ENCODE measurements at places on chromosomes 1 and 21.

GRCh38 chr1:26290122-26290881 lies 10.4 kb downstream of the SH3BGRL3 start:
- no peak for DNase-seq

GRCh38 chr1:10510520-10511493 lies 36.1 kb downstream of the PEX14 start:
- peak; percentile 94 for DNase-seq

GRCh38 chr21:37828556-37828955 lies 87.7 kb downstream of the KCNJ6 start:
- DNase-seq = no peak

DNA sequence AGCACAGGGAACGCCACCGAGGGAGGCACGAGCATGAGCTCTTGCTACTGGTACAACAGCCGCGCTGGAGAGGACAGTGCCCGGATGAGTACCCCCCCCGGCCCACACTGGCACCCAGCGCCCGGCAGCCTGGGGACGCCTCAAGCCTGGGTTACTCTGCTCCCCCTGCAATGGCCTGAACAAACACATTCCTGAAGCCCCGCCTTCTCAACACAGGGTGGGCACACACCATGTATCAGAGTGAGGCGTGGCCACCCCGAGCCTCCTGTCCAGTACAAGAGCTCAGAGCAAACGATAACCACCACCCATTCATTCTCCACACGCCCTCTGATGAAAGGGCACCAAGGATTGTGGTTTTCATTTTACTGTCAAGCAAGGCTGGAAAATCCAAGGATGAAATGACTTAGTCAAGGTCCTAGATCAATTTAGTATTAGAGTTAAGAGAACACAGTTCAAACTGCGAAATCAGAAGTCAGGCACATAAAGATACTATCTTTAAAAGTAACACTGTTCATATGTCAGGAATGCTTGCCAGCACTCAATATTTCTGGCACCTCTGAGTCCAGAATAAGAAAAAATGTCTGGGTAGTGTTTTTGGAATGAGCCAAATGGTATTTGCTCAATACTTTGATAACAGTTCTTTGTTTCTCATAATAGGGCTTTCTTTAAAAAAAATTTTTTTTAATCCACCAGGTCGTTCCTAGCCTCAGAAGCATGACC lies 22.0 kb downstream of the UBE2G2 start:
- no peak for DNase-seq
